ENCODE measurements at places on chromosomes 3 and 15.

GRCh38 chr15:76954744-76955143, 23.2 kb downstream of the RCN2 start:
- no peak for DNase-seq

- no peak for DNase-seq
These were observed 45.0 kb upstream of the PRICKLE2 start for GRCh38 chr3:64270142-64270865.

DNA sequence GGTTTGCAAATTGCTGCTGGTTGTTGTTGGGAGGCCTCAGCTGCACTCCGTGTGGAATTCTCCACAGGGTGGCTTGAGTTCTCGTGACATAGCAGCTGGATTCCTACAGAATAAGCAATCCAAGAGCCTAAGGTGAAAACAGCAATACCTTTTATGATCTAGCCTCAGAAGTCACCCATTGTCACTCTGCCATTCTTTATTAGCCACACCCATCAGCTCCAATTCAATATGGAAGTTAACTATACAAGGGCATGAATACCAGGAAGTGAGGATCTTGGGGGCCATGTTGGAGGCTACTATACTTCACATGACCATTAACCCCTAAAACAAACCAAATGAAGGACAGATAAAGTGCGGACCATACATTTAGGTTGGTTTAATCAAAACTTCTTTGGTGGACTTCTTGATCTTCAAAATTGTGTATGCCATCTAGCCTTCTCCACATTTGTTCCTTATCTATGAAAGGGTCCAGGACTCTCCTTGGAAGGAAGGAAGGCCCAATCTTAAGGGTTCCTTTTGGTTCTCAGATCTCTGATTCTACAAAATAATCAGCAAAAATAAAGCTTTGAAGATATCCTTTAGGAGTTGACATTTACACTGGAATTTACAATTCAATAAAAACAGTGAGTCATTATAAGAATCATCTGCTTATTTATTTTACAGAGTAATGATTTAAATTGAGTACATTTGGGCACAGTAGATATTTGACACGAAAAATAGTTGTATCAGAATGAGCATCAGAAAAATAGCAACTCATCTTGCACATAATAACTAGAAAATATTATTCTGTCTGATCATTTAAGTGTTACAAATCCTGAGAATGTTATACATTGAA, 21.5 kb downstream of the CIAO2A start:
- no peak for DNase-seq

- DNase-seq, result no peak
These were observed 303.4 kb upstream of the ROPN1 start for GRCh38 chr3:124295362-124295761.

GRCh38 chr3:180420804-180421203, 181.2 kb upstream of the TTC14 start:
- no peak for DNase-seq

DNA sequence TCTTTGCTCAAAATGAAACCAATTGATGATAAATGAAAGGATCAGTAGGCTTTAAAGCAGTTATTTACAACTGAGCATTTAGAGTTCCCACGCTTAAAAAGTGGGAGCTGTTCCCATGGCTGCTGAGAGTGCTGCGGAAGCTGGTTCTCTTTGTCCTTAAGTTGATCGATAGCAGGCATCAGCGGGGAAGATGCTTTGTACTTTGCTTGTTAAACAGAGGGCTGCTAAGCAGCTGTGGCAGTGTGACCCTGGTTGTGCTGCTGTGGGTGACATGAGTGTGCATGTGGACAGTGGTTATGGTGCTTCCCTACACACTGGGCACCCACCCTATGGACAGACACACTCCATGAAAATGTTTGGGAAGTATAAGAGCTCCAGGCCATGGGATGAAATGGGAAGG, 96.3 kb downstream of the PTPRG start:
- no peak for DNase-seq

DNA sequence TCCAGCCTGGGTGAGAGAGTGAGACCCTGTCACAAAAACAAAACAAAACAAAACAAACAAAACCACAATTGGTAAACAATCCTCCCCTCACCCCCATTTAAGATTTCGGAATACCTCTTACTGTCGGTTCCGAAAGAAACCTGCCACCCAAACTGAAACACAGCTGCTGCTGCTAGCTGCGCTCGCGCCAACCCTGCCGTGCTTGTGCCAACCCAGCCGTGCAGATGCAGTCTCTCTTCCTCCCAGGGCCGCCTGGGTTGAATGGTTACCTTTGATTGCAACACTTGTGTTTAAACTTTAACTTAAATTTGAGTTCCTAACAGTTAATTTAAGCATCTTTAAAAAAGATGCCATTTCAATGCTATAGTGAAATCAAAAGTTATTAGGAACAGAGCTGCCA, 28.5 kb upstream of the SPTBN5 start:
- DNase-seq, result no peak

- no peak for DNase-seq
These were observed 106.3 kb downstream of the C3orf70 start for GRCh38 chr3:185046603-185047002.

GRCh38 chr3:188926111-188926510, 245.7 kb upstream of the TPRG1 start:
- no peak for DNase-seq

- DNase-seq, result no peak
These were observed 463.1 kb upstream of the NECTIN3 start for GRCh38 chr3:110608566-110608965.

- DNase-seq, result no peak
These were observed 85.3 kb upstream of the LIMD1 start for GRCh38 chr3:45509038-45509767.

DNA sequence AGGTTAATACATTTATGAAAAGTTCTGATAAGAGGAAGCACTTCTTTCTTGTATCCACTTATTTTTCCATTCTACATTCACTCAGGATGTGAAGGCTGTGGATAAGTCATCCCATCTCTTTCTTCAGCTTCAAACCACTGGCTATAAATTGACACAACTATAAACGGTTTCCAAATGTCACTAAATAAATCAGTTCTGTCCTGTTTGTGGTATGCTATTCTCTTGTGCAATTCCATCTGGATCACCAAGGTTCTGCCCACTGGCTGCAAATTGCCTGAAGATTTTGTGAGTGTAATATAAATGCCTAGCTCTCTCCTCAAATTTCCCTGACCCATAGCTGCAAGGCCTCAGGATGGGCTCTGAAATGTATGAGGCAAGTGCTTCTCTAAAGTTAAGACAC, 7.1 kb upstream of the LMOD3 start:
- no peak for DNase-seq

DNA sequence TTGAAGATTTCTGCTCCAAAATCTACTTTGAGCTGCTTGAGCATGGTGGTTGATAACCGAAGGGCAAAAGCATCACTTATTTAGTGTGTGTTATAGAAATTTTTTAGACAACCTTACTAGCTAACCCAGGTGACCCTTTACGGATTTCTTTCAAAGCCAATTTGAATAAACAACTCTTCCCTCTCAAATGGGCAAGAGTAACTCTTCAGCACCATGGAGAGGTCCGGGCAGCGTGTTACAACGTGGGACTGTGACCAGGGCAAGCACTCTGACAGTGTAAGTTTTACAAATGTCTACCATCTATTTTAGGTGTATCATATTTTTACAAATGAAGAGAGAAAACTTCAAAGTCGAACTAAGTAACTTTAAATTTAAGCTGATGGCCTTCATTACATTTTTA, 471.8 kb downstream of the MFSD1 start:
- DNase-seq, result peak; percentile 29

DNA sequence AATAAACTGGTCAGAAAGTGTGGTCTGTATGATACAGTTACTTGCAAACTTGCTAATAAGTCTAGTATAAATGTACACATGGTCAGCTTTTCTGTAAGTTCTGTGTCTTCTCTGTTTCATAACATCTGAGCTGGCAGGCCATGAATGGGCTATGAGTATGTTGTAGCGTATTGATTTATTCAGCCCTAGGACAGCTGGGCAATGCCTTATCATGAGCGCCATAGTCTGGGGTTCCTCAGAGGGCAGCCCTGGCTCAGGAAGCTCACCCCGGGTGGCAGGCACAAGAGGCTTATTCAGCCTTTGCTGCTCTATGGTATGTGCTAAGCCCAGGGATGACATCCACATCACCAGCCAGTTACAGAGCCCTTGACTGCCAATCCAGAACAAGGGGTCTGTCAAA, 50.7 kb upstream of the CCR2 start:
- DNase-seq, result no peak

DNA sequence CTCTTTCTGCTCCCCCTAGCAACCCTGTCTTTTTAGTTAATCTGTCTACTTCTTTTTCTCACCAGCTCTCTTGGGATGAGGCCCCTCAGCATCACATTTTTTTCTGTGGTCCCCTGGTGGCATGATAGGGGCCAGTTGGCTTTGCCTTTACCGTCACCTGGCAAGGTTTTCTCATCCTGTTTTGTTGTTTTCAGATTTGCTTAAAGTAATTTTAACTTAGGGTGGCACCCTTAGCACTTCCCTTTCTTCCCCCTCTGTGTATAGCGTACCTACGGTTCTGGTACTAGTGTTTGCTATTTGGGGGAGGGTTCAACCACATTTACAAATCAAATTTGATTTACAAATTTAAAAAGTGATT, 35.6 kb downstream of the PDCD6IP start:
- no peak for DNase-seq

DNA sequence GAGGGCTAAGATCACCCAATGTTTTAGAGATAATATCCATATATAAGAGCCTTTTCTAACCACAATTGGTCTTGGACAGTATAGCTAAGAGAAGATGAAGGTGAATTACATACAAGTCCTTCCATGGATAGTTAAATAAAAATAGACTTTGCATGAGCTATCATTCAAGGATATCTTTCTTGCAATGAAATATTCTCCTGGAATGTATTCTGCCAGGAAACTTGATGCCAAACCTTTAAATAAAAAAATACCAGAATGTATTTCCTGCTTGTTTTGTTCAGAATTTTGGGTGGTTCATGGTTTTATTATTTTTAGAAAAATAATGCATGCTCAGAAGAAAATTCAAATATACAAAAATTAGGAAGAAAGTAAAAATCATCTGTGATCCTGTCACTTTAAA, 88.8 kb upstream of the PPIB start:
- no peak for DNase-seq

- DNase-seq, result no peak
These were observed 15.2 kb upstream of the CAMP start for GRCh38 chr3:48208076-48208475.
